CD4-positive, alpha-beta T cell treated with Interleukin-17A for 1 hour (primary cell): ENCODE measurements at places on chromosomes 6 and 20.

- DNase-seq = no peak
Observed at GRCh38 chr20:59680148-59680650, 75.9 kb downstream of the PHACTR3 start.

GRCh38 chr20:42313704-42314103 is 695.5 kb upstream of the CHD6 start:
- no peak for DNase-seq

DNA sequence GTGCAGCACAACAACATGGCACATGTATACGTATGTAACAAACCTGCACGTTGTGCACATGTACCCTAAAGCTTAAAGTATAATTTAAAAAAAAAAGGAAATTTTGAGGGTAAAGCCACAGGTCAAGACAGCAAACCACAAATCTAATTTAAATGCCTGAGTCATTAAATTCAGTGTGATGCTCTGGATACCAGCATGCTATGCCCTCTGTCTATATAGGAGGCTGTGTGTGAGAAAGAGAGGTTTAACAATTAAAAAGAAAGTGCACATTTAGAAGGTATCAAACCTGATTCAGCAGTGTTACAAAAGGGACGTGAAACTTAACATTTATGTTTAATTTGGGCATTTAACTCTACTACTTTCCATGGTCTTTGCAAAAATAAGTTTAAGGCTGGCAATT is 276.3 kb downstream of the ADGRB3 start:
- DNase-seq = no peak

GRCh38 chr20:1788044-1788443 is 107.2 kb upstream of the SIRPA start:
- no peak for DNase-seq

DNA sequence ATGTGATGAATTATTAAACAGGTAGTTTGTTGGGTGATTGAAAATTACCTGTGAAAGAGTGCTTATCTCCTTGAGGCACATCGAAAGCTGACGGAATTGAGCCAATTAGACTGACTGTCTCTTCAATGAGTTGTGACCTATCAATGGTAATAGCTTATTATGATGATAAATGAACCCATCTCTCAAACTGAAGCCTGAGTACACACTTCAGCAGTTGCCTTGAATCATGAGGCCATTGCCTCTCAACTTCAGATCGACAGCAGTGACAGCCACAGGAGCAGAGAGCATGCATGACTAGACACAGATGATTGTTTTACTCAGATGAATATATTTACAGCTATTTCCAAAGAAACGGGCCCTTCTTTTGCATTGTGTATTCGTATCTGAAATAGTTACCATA is 323.9 kb downstream of the LAMA2 start:
- no peak for DNase-seq

GRCh38 chr20:6909608-6910007 is 142.1 kb downstream of the BMP2 start:
- no peak for DNase-seq
